NCI-H1092 (cell line): ENCODE measurements at places on chromosomes 6 and 20.

- no peak for DNase-seq
Measured at GRCh38 chr6:85684809-85685171, 42.1 kb upstream of the SYNCRIP start.

DNA sequence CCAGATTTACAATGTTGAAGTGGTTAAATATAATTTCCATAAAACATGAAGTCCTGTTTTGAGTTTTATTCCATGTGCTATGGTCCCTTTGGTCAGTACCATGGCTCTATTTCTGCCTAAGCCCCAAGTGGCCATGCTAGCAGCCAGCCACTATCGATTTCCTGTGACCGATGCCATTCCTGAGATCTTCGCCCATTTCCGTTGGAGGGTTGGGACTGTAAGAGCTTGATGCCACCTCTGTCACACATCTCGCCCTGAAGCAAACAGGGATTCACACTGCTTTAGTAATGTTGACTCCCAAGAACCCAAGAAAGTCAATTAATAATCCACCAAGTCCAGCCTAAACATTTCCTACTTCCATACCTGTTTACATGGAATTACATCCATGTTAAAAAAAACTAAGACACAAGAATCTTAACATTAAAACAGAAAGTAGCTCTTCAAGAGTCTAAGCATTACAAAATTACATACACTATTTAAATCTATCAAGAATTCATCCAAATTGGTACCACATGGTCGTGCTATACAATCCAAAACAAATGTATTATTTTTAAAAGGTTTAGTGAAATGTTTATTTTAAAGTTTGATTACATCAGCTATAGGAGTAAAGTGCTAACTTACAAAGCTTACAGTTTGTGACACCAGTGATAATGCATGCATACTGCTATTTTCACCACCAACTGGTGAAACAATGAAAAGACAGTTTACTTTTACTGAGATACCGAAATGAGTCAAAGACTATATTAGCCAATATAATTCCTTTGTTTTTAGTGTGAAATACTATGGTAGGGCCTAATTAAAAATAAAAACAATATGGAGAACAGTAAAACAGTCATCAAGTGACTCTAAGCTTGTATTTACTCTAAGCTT, 2.5 kb downstream of the RBM39 start:
- DNase-seq, result no peak

DNA sequence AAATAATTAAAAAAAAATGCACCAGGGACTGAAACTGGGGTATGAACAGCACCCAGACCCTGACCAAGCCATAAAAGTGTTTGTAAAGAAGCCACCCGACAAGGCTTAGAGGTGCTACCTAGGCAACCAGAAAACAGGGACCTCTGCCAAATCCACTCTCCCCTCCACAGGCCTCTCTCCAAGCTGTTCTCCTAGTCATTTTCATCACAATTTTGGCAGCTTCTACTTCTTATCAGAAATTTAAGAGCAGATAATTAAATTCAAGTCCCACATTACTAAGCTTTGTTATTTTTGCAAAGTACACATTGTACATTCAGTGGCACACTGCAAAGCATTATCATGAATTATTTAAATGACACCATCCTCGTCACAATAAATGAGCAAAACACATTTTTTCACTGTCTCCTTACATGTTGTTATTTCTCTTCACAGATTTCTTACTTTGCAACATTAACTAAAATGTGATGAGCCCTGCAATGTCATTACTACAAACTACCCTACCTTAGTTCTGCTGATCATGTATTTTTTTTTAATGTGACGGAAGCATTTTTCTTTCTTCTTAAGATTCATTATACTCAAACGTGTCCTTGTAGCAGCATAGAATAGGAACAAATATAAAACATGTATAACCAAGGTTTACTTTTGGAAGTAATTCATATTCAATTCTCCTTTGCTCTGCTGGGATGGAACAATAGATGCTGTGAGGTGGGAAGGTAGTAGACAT, 38.1 kb downstream of the ECT2L start:
- DNase-seq, result peak; percentile 81

DNA sequence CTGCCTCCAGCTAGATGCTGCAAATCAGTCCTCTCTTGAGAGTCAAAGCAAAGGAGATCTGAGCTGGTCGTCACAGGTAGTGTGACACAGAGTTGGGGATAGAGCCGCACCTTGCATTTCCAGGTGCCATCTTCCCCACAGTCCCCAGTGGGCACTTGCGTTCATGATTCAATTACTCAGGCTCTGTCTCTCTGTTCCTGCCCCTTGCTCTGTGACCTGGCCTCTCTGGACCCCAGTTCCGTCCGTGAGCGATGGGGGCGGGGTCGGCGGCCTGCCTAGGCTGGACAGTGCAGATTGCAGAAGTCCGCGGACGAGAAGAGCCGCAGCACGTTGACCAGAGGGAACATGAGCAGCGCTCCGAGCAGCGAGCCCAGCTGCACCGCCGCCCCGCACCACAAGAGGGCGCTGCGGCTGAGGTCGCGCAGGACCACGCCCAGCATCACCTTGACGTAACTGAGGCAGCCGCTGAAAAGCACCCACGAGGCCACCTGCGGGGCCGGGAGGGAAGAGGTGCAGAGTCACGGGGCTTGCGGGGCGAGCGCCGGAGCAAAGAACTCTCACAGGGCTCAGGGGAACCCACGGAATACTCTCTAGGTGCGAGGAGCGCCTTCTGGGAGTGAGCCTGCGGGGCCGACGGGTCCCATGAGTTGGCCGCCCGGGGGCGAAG, 7.4 kb downstream of the SLC52A3 start:
- no peak for DNase-seq

DNA sequence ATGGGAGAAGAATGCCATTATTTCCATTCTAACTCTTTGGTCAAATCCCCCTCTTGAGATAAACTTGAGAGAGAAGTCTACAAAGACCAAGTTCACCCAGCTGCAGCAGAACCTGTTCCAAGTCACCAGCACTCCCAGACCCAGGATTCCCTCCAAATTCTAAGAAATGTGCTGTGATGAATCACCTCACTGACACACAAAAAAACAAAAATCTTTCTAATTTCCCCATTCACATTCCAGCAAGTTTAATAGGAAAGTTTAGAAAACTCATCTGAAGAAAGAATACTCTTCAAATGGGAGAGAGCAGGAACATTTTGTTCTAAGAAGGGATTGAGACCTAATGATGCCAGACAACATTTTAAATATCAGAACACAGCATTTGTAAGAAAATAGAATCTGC, 213.6 kb upstream of the PLCB4 start:
- no peak for DNase-seq

DNA sequence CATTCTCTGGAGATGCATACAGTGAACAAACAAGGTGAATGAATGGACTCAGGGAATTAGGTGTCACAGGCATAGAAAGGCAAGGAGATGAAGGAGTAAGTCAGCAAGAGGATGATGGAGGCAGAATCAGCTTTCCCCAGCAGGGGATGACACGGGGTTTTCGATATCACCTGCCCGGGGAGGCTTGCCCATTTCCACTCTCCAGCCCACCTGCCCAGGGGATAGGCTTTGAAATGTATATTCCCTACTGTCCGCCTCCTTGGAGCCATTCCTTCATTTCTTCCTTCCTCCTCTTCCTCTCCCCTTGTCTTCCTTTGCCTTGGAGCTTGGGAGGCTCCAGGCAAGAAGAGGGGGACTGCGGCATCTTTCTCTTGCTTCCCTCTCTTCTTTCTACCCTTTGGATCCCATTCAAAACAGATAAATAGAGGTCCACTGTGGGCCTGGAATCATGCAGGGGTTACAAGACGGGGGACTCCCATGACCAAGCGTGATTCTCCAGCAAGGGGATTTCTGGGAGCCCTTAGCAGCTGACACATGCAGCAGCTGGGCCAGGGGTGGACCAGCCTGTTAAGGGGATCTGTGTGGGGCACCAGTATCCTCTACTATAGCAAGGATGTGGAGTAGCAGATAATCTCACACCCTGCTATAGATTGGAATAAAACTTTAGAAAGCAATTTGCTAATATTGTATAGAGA, 23.5 kb upstream of the RNF24 start:
- DNase-seq, result no peak

DNA sequence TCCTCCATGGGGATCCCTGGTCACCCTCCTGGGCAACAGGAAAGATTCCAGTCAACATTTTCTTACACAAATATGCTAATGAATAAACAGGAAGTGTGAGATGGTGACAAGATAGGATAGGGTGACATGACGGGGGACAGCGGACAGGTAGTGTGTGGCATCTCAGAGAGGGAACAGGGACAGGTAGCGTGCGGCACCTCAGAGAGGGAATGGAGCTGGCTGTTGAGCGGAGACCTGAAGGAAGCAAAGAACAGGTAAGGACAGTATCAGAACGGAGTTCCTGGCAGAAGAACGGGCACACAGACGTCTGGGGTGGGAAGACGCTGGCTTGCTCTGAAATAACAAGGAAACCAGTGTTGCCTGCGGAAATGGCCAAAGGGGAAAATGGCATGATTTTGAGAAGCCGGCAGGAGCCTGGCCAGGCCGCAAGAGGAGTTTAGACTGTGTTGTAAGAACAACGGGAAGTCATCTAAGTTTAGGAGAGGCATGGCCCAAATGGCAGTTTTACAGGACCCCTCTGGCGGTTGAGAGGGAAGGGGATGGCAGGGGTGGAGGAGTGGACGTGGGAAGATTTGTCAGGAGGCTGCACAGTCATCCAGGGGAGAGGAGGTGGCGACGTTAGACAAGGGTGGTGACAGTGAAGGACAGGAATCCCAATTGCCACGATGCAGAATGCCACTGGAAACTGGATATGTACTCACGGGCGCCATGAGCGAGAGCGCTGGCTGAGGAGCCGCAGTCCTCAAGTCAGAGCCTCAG, 111.6 kb downstream of the JPH2 start:
- no peak for DNase-seq

DNA sequence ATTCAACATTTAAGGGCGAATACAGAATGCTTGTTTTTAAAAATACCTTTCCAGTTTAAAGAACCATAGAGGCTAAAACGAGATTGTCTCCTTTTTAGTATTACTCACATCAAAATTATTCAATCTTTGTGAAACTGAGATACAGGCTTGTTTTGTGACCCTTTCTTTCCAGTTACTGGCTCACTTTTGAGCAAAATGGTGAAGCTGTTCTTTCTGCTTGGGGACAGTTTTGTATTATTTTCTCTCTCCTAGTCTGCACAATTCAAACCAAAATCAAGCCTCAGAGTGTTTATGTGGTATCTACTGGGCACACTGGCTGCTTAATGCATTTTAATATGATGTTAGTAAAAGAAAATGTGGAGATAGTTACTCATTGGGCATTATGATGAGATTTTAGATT, 36.5 kb downstream of the HIVEP1 start:
- DNase-seq, result no peak
